Stimulated activated CD4-positive, alpha-beta T cell treated with anti-CD3 and anti-CD28 coated beads, Interleukin-15, amount 100 ng/mL, for 24 hours (primary cell): ENCODE measurements at places on chromosomes 3 and 15.
A peak's percentile ranks its signal among the peaks of the same experiment; 100 is the strongest.

- no peak for DNase-seq
These were observed 47.0 kb downstream of the LRRFIP2 start for GRCh38 chr3:37127340-37127739.

- DNase-seq, result no peak
These were observed 105.0 kb downstream of the GRM7 start for GRCh38 chr3:6965881-6966280.

DNA sequence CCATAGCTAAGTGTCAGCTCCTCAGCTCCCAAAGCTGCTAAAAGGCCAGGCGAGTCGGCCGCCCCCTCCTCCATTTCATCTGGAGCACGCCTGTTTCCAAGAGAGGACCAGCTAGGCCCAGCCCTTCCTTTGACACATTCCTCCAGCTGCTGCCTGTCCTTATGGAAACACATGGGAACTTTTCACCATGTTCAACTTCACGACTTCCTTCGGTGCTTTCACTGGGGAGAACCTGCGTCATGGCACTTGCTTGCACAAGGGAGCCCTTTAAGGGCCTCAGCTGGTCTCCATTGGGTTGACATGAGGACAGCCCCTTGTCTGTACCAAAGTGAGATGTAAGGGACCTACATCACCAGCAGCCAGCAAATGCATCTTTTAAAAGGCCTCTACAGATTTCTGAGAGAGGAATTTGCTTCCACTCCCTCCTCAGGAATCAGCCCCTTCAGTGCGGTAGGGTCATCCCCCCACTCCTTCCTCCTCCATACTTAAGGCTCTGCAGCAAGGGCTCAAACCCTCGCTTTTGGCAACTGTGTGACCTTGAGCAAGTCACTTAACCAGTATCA lies 2.1 kb downstream of the MAGI1 start:
- no peak for DNase-seq

DNA sequence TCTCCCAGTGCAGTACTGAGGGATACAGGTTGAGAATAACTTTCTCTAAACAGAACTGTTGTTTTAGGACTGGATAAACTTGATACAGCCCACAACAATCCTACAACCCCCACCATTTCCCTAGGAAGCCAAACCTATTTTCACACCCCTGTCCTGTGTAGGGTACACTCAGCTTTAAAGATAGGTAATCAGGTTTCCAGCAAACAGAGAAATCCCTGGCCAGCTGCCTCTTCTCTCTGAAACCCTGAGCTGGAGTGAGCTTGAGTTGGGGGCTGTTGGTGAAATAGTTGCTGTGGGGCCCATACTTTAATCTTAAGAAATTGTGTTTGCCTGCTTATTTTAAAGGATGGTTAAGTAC lies 22.1 kb downstream of the ARHGAP31 start:
- DNase-seq, result no peak

GRCh38 chr3:46517784-46518181 lies 20.0 kb downstream of the RTP3 start:
- DNase-seq, result no peak

- DNase-seq, result no peak
These were observed 1.2 kb downstream of the GOLIM4 start for GRCh38 chr3:168094580-168094876.

- DNase-seq, result no peak
These were observed 10.3 kb downstream of the ZBTB47 start for GRCh38 chr3:42663581-42664437.

GRCh38 chr3:145678401-145678800 lies 482.6 kb downstream of the PLOD2 start:
- no peak for DNase-seq

GRCh38 chr3:188476935-188477334 lies 323.0 kb downstream of the LPP start:
- no peak for DNase-seq

DNA sequence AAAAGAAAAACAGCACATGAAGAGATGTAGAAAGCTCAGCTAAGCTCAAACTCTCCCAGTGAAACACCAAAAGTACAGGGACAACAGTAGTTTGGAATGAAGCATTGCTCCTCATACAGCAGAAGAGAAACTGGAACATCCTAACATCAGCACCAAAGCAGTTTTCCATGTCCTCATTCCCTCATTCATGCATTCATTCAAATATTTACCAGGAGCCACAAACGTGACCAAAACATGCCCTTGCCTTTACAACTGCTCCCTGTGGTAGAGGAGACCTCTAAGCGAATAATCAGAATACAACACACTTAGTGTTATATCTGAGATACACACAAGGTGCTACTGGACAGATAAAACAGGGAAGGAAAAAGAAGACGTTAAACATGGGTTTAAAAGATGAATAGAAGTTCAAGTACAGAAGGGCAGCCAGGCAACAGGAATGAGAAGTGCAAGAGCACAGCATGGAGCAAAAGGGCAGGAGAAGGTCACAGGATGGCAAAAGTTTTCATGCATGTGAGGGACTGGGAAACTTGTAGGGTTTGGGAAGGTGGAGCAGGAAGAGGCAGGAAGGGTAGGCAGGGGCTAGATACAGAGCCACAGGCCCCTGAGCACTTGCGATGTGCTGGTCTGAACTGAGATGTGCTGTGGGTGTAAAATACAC lies 58.5 kb upstream of the LMCD1 start:
- no peak for DNase-seq

DNA sequence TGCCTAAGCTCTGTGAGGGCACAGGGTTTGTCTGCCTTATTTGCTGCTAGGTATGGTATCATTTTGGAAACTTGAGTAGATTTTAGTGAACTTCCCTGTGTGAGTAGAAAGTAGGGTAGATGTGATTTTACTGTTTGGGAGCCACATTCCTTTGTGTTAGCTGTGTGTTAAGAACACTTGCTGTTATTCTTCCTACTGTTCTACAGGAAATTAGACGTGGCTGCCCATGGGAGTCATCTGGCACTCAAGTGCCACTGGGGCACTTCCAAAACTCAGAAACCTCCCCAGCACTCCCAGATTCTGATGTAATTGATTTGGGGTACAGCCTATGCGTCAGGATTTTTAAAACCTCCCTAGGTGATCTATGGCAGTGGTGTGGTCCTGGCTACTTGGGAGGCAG lies 369.9 kb upstream of the C2CD4B start:
- no peak for DNase-seq

DNA sequence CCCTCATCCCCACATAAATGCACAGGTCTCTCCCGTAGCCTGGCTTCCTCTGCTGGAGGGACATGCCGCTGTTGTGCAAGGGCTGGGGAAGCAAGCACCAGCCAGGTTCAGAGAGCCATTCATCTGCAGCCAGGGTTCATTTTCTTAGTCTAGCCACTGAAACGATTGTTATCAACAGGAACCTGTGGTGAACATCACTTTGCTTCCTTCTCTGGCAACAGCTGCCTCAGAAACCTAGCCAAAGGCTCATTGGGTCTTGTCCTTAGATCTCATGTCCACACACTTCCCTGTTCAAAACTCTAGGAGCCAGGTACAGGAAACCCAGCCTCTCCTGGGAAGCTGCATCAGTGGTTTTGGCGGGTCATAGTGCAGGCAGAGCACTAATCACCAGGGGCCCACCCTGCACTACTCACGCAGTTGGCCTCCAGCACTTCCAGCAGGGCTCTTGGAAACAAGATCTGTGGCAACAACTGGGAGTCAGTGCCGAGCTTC lies 47.0 kb downstream of the OXNAD1 start:
- DNase-seq, result peak; percentile 56

DNA sequence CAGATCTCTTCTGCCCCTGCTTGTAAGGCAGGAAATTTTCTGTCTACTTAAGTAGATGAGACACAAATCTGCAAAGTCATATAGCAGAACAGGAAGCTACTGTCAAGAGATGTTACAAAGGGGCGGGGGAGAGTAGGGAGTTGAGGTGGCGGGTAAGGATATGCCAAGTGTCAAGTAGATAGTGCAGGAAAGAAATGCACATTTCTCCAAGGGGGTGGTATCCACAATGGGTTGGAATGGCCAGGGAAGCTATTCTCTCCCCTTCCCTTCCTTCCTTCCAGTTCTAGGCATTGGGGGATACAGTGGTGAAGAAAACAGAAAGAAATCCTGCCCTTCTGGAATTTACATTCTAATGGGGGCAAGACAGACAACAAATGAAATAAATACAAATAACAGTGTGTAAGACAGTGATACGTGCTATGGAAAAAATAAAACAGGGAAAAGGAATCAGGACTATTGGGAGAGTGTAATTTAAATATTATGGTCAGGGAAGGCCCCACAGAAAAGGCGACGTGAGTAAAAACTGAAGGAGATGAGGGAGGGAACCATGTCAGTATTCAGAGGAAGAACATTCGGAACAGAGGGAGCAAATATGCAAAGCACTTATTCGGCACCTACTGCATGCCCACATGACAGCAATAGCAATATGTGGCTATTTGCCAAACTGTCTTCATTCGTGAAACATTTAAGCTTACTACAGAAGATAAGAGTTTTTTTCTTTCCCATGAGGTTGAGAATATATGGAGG lies 42.8 kb upstream of the RNU6-1 start:
- no peak for DNase-seq

DNA sequence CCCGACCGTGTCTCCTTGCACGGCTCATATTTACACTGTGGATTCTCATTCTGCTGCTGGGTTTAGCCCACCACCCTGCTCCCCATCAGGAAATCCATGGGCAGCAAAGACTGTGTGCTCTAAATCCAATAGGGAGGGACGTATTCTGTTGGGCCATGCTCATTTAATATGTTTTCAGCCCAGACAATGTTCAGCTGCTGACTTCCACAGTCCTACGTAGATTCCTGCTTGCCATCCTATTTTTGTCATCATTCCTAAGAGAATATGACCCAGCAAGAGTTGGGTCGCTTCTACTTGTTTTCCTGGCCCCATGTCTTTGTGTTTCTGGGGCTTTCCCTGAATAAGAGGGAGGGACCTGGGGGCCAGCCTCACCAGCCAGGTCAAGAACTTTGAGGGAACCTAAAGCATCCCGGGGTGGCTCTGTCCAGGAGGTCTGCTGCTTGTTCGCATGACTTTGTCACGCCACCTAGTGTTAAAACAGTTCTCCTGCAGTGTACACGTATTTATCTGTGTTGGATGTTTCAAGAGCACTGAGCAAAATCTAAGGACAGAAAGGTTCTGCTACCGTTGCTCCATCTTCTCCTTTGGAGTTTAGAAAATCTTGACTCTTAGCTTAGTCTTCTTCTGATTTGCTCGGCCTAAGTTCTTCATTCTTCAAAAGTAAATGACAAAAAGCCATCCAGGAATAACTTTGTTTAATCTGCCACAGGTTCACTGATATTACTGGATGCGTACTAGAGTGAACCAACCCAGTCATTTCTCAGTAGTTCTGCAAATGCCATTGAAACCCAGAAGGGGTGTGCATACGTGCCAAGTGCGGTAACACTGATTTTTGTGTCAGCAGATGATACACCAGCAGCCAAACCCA lies 79.8 kb upstream of the NR2E3 start:
- peak; percentile 39 for DNase-seq

GRCh38 chr15:55279746-55280351 lies 9.8 kb downstream of the RAB27A start:
- DNase-seq, result peak; percentile 68

DNA sequence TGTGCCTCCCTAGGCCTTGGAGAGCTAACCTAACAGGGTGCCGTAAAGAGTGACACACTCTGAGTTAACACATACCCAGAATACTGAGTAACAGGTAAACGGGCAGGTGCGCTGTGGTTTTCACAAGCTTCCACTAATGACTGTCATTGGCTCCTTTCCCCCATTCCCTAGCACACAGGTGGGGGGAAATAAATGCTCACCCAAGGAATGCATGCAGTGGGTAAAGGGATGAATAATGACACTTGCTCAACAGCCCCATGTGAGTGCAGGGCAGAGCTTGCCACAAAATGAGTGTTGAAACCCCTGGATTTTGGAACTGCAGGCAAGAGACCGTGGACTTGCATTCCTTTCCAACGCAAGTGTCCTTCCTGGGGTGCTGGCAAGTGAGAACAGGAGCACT lies 57.6 kb downstream of the ADAMTS17 start:
- no peak for DNase-seq

- DNase-seq, result no peak
These were observed 583.6 kb upstream of the ROBO2 start for GRCh38 chr3:76456322-76456721.

DNA sequence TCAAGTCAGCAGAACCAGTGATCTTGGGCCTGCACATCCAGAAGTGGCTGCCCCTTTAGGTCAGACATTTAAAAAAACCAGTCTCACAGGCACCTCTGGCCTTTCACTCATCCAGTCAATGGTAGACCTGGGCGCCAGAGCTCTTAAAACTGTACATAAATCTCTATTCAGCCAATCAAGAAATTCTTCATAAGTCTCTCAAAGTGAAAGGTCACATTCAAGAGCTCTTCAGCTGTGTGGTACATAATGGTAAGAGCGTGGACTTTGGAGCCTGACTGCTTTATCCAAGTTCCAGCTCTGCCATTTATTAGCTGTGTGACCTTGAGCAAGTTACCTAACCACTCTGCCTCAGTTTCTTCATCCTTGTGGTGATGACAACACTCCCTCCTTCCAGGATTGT lies 22.3 kb upstream of the MORF4L1 start:
- no peak for DNase-seq

DNA sequence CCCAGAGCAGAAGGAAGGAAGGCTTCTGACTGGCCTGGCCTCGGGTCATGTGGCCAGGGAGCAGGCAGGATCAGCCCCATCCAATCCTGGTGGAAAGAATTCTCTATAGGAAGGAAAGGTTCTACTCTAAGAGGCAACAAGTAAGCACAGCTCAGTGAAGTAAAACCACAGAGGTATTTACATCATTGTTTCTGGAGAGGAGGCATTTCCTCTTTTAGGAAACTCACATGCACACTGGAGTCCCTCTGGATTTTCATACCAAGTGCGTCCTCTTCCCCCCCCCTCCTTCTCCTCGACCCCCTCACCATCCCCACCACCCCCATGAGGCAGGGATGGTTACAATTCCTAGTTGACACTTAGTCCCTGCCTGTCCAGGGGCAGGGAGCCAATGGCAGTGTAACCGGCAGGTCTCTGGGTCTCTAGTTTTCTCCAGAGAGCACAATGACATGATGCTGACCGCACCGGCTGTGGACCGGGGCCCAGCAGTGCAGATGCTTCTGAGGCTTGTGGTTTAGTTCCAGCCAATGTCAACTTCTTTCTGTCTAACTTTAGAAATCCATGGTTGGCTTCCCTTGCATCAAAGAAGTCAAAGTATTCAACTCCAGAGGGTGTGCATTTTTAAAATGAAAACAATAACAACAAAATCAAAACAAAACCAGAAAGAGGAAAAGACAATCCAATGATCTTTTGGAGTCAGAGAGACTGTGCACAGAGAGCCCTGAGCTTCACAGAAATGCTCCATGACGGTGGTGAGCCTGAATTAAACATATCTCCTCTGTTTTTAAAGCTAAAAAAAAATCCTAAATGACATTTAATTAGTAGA lies 230.3 kb upstream of the TLE3 start:
- DNase-seq, result no peak

DNA sequence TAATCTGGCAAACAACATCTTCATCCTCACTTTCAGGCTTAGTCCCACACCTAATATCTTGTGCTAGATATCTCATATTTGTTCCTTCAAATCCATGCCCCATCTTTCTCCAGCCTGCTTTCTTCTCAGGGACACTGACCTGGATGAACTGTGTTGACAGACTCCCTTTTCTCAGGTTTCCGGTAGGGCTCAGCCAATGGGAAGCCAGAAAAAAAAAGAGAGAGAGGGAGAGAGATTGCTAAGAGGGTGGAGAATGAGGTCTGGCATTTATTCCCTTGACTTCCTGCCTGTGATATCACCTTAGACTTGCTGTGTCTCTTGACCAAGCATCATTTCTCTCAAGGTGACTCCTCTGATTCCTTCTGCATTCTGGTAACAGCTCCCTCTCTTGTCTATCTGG lies 145.6 kb upstream of the ABI3BP start:
- DNase-seq, result no peak

- no peak for DNase-seq
These were observed 233.2 kb downstream of the ZBBX start for GRCh38 chr3:167146911-167147310.
